ENCODE measurements at places on chromosomes 12 and 14.

DNA sequence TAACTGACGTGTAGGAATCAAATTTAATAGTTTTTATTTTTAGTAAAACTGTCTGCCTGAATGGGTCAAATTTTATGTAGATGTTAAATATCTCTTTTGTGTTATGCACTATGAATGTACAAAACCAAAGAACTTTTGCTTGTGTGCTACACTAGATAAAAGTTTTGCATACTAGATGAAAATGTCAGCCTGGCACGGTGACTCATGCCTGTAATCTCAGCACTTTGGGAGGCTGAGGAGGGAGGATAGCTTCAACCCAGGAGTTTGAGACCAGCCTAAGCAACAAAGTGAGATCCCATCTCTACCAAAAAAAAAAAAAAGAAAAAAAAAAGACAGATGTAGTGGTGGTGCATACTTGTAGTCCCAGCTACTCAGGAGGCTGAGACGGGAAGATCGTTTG, 11.1 kb downstream of the AEBP2 start:
- no peak for DNase-seq

GRCh38 chr12:43066471-43066870, 476.9 kb upstream of the PRICKLE1 start:
- no peak for DNase-seq

- no peak for DNase-seq
Measured at GRCh38 chr14:36724162-36724561, 62.5 kb downstream of the PAX9 start.

DNA sequence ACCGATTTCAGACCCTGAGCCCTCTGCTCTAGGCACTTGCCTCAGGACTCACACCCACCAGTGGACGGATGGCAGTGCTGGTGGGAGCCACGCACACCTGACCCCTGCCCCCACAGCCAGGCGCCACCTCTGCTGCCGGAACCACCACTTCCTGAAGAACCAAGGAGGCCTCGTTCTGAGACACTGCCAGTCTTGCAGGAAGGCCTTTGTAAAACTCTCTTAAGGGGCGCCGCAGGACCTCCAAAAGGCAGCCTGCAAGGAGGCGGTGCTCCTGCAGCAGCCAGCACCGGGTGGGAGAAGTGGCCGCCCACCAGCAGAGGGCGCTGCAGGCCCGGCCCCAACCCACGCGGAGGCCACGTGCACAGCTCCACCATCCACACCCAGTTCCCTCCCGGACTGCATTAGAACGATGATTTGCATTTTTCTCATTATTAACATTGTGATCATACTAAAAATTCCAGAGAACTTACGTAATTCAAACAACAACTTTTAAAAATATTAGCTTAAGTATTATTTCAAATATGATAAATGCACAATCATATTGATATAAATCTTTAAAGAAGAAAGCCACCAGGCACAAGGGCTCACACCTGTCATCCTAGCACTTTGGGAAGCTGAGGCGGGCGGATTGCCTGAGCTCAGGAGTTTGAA, 12.8 kb downstream of the STX2 start:
- peak; percentile 44 for DNase-seq

- no peak for DNase-seq
Measured at GRCh38 chr14:105260959-105261358, 12.6 kb downstream of the BTBD6 start.
